ENCODE measurements at places on chromosomes 16 and 17. TPM values are rescaled to one million over a fixed set of nuclear protein-coding genes. Genes with fewer than 3 reads are reported as not detected.

CA7 gene
- not detected for total RNA-seq

APRT gene
- 248 TPM for total RNA-seq

ZPBP2 gene
- total RNA-seq, result not detected

OR1F1 gene
- not detected for total RNA-seq

UMOD gene
- total RNA-seq, result not detected
